ENCODE measurements at places on chromosomes 7 and 10.

DNA sequence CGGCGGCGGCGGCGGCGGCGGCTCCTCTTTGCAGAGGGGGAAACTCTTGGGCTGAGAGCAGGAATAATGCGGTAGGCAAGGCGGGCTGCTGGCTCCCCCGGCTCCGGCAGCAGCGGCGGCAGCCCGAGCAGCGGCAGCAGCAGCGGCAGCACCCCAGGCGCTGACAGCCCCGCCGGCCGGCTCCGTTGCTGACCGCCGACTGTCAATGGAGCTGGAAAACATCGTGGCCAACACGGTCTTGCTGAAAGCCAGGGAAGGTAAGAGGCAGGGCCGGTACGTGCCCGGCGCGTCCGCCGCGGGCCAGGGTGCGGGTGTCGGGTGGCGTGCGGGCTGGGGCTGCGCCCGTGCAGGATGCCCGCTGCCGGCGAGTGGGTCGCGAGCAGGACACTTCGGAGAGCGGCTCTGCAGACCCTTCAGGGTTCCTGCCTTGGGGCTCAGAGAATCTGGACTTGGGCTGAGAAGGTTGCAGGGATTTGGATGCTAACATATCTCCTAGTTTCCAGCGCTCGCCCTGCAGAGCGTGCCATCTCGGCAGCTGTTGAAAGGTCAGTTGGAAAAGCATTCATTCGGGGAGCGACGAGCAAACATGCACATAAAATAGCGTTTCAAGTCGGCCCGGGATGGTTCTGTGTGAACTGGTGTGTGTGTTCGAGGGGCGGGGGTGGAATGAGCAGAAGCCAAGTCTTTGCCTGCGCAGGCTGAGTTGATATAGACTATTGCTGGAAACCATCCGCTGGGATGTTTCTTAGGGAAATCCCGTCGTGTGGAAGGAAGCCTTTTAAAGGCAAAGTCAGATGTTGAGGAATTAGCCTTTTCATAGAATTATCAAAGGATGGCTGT is 562 bp downstream of the GRK5 start:
- H3K4me3 ChIP-seq: peak overlapping the region; percentile 88
- H3K36me3 ChIP-seq: no peaks in the 10 kb centered on the region
- H3K27me3 ChIP-seq: no peaks in the 10 kb centered on the region
- H3K27ac ChIP-seq: peak overlapping the region; percentile 99

DNA sequence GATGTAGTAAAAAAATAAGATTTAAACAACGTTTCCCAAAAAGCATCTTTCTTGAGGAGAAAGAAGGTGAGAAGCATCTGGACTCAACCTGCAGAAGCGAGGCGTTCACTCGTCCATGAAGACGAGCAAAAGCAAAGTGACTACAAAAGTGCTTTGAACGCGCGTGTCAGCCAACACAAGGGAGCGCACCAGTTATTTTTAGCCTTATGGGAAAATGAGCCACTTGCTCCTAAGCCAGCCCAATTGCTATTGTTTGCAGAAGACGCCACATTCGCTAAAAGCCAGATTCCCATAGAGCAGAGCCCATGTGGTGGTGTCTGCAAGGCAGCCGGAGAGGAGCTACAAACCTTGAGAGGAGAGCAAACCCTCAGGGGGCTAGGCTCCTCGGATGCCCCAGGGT is 122.5 kb downstream of the FAM53B start:
- no peak overlapping the region for H3K27ac ChIP-seq
- peaks cover 18% of the 10 kb centered on the region for H3K4me1 ChIP-seq
- no peaks in the 10 kb centered on the region for H3K27me3 ChIP-seq

DNA sequence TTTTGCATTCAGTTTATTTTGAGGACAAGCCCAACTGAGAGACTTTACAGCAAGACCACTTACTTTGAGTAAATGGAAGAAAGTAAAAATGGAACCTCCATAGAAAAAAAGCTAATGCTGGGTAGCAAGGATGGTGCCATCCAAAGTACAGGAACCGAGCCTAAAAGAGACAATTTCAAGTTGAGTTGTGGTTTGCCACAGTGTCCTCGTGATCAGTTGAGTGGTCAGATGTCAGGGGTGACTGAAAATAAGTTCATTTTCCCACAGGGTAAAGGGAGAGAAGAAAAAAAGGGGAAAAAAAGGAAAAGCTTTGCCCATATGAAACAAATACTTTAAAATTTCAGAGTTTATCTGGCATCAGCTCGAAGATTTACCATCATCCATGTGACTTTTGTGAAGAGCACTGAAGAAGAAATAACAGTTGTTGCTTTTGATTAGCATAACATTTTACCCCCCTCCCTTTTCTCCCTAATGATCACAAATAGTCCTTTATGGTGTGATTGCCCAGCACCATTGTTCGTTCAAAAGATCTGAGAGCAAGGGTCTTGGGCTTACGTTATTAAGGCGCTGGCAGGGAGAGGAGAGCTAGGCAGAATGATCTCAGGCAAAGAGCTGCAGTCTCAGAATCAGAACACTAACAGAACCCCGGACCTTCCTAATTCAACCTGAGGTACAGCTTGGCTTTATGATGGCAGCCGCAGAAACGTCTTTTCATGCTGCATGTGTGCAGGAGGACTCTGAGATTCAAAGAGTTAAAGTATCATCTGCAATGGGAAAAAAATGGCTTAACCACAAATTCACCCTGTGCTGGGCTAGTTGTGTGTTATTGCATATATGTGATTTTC is 338.1 kb downstream of the RNLS start:
- H3K4me1 ChIP-seq: peaks cover 18% of the 10 kb centered on the region
- no peak for DNase-seq
- H3K27ac ChIP-seq: no peak overlapping the region
- no peaks in the 10 kb centered on the region for H3K27me3 ChIP-seq
- no peaks in the 10 kb centered on the region for H3K36me3 ChIP-seq

DNA sequence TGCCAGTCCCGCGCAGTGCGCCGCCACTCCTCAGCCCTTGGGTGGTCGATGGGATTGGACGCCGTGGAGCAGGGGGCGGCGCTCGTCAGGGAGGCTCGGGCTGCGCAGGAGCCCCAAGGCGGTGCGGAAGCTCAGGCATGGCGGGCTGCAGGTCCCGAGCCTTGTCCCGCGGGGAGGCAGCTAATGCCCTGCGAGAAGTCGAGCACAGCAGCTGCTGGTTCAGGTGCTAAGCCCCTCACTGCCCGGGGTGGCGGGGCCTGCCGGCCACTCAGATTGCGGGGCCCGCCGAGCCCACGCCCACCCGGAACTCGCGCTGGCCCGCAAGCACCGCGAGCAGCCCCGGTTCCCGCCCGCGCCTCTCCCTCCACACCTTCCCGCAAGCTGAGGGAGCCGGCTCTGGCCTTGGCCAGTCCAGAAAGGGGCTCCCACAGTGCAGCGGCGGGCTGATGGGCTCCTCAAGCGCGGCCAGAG is 14.4 kb upstream of the WASL start:
- no peaks in the 10 kb centered on the region for H3K27me3 ChIP-seq
- H3K4me3 ChIP-seq: no peak overlapping the region
- H3K27ac ChIP-seq: no peak overlapping the region
- H3K4me1 ChIP-seq: no peaks in the 10 kb centered on the region
- H3K36me3 ChIP-seq: no peaks in the 10 kb centered on the region
- no peak for DNase-seq

GRCh38 chr7:32250471-32251260 is 180.5 kb upstream of the PDE1C start:
- H3K4me1 ChIP-seq: no peaks in the 10 kb centered on the region
- peak; percentile 44 for DNase-seq
- no peak overlapping the region for H3K27ac ChIP-seq
- H3K27me3 ChIP-seq: peaks cover 7% of the 10 kb centered on the region
- no peaks in the 10 kb centered on the region for H3K36me3 ChIP-seq

GRCh38 chr7:1586827-1587705 is 17.2 kb upstream of the PSMG3 start:
- H3K27ac ChIP-seq: no peak overlapping the region
- no peaks in the 10 kb centered on the region for H3K36me3 ChIP-seq
- DNase-seq: peak; percentile 49
- H3K27me3 ChIP-seq: no peaks in the 10 kb centered on the region
- no peak overlapping the region for H3K4me3 ChIP-seq

DNA sequence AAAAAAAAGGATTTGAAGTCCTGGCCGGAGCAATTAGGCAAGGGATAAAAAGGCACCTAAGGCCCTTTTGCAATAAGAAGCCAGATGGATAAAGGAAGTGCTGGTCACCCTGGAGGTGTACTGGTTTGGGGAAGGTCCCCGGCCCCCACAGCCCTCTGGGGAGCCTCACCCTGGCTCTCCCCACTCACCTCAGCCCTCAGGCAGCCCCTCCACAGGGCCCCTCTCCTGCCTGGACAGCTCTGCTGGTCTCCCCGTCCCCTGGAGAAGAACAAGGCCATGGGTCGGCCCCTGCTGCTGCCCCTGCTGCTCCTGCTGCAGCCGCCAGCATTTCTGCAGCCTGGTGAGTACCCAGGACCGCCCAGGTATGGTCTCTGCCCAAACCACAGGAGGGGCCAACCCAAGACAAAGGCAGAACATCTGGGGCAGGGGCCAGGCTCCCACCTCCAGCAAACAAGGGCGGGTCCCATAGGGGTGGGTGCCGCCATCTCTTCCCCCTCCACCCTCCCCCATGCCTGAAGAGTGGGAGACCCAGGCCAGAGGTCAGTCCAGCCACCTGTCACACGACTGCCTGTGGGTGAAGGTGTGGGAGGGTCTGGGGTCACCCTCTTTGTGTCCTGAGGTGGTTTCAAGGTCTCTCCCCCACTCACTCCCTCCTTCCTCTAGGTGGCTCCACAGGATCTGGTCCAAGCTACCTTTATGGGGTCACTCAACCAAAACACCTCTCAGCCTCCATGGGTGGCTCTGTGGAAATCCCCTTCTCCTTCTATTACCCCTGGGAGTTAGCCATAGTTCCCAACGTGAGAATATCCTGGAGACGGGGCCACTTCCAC is at the start of gene PILRB:
Gene PILRB, plus strand, starts transcription at position 91 of the 830 bp plus-strand sequence. Its CDS starts 186 bp downstream, at position 277.
- H3K27ac ChIP-seq: peak within 1 kb of the TSS; percentile 14
- H3K4me1 ChIP-seq: no peaks in the 10 kb centered on the region
- no peak within 1 kb of the TSS for H3K4me3 ChIP-seq
- peaks cover 72% of the 10 kb centered on the region for H3K36me3 ChIP-seq
- H3K27me3 ChIP-seq: no peaks in the 10 kb centered on the region

DNA sequence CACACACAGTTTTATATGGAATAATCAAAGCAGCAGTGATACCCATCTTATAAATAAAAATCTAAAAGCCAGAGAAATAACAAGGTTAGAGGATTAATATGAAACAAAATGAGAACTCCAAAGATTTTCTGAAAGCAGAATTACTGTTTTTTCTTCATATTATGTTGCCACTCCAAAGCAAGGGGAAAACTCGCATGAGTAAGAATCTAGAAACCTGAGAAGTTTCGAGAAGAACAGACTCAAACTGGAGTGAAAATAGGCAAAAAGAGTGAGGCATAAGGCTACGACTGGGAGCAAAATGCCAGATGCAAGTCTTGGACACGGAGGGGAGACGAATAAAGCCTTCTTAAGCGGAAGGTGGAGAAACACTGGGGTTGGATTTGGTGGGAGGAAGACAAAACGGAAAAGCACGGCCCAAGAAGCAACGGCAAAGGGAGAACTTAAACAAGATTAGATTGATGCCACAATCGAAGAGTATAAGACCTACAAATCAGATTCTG is 923 bp downstream of the TNPO3 start:
- DNase-seq: no peak
- H3K36me3 ChIP-seq: no peaks in the 10 kb centered on the region
- peak overlapping the region; percentile 93 for H3K27ac ChIP-seq
- H3K4me1 ChIP-seq: peaks cover 54% of the 10 kb centered on the region
- H3K4me3 ChIP-seq: peak overlapping the region; percentile 93

GRCh38 chr7:117098457-117098856 is 145.2 kb downstream of the ST7 start:
- DNase-seq: no peak
- no peak overlapping the region for H3K4me3 ChIP-seq
- no peaks in the 10 kb centered on the region for H3K27me3 ChIP-seq
- no peaks in the 10 kb centered on the region for H3K4me1 ChIP-seq
- no peaks in the 10 kb centered on the region for H3K36me3 ChIP-seq

GRCh38 chr7:157499835-157500153 is 163.0 kb downstream of the DNAJB6 start:
- peaks cover 15% of the 10 kb centered on the region for H3K27me3 ChIP-seq
- H3K4me3 ChIP-seq: no peak overlapping the region
- no peaks in the 10 kb centered on the region for H3K36me3 ChIP-seq
- no peak overlapping the region for H3K27ac ChIP-seq
- DNase-seq: no peak

DNA sequence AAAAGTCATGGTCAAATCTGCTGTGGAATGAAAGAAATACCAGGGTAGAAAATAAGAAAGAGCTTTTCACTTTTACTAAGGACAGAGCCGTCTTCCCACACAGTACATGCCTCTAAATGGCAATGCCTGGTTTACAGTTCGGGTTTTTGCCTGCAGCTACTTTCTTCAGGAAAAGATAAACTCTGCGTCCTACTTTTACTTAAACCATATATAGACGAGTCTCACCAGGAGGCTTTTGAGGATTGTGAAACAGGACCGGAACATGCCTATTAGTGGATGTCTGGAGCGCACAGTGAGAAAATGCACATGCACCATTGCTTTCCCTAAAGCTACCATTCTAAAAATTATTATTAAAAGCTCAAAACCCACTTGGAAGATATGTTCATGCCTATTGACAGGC is 70.5 kb downstream of the KLF6 start:
- no peak overlapping the region for H3K4me3 ChIP-seq
- no peak overlapping the region for H3K27ac ChIP-seq
- no peaks in the 10 kb centered on the region for H3K4me1 ChIP-seq
